ENCODE measurements at places on chromosomes 3 and 15.

DNA sequence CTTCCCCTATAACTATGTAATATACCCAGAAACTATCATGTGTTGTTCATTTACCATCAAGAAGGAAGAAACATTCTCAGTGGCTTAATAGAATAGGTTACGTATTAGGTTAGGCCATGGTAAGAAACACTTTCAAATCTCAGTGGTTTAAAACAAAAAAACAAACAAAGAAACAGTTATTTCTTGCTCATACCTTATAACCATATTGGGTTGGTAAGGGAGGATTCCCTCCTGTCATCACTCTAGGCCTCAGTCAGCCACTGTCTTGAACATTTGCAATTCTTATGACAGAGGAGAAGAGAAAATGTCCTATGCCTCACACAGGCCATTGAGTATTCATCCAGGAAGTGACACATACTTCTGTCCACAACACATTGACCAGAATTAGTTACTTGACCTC is 727.7 kb upstream of the NECTIN3 start:
- no peak for DNase-seq

DNA sequence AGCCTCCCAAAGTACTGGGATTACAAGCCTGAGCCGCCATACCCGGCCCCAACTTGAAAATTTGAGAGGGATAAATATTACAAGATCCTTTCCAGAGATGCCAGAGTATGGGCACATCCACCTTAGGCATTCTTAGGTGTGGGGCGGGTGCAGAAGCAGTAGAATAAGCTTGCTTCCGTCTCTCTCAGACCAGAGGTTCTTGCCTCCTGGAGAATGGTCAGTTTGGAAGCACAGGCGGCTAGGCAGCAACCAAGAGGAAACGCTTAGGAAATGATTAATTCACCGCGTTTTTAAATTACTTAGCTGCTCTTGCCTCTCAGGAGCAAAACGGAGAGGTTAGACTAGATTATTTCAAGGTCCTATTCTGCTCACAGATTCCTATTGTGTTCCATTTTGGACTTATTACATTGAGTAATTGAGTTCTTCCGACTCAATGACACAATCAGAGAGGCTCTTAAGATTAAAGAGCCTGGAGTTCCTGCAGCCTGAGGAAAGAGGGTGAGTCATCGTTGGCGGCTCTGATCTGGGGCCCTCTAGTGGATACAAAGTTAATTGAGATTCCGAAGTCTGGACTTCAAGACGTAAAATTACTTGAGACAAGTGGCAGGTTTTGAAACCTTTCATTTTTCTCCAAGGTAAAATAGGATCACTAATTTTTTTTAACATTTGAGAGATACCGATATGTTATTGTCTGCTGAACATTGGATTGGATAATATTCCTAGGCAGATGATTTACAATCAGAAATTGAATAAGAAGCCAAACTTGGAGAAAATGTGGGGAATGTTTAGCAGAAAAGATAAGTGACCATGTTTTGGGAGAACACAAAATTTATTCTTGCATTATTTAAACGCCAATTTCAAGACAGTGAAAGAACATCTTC is 5.8 kb upstream of the TOPAZ1 start:
- DNase-seq: no peak

- no peak for DNase-seq
These were observed 28.5 kb downstream of the RTP4 start for GRCh38 chr3:187396661-187397060.

- no peak for DNase-seq
These were observed 122.0 kb downstream of the TFDP2 start for GRCh38 chr3:142027300-142027699.

- no peak for DNase-seq
These were observed 18.3 kb downstream of the TMEM62 start for GRCh38 chr15:43151688-43152087.

GRCh38 chr15:90871139-90871715 is 2.8 kb downstream of the FURIN start:
- peak; percentile 67 for DNase-seq

DNA sequence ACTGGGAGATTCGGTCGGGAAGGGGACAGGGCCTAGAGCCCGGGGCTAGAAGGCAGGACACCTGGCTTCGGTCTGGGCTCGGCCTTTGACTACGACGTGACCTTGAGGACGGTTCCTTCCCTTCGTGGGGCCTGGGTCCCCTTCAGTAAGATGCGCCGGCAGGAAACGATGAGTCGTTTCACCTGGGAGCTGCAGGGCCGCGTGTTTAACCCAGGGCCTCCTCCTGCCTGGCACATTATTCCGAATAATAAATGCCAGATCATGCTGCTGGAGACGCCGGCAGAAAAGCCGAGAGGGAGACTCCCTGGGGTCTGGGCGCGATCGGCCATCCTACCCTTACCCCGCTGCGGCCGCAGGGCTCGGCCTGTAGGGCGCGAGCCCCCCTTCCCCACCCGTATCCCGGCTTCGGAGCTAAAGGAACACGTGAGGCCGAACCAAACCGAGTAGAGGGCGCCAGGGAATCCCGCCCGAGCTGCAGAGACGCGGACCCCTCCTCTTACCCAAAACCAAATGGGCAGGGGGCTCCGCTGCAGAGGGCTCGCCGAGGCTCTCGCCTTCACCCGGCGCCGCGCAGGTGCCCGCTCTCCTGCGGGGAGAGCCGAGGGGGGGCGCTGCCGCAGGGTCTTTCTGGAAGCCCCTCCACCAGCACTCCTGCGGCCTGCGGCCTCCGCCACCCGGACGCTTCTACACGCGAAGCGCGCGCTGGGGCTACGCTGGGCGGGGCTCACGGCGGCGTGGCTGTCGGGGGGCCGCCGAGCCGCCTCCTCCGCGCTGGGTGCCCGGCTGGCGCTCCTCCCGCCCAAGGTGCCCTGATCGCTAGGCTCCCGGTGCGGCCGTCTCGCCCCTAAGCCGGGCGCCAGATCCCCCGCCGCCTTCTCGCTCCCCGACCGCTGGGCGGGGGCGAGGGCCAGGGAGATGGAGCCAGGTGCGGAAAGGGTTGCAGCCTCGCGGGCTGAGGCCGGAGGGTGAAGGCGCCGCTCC is at the start of gene BDH1:
Gene BDH1, minus strand, starts transcription at position 688 of the 981 bp plus-strand sequence. CDS start 9,525 bp downstream, outside the sequence.
- DNase-seq: peak; percentile 57

DNA sequence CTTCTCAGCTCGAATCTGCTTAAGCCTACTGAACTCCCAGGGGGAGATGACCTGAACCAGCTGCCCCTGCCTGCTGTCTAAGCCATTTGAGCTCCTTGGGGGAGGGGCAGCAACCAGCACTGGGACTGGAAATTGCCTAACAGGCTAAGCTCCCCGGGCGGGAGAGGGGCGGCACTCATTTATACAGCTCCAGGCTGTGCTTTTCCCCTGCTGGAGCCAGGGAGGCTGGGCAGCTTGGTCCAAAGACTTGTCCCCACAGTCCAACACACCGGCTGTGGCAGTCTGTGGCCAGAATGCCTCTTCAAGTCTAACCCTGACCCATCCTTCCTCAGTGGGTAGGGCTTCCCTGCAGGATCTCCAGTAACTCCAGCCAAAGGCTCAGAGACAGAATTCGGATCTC is 1241.5 kb downstream of the ROBO2 start:
- DNase-seq: no peak

DNA sequence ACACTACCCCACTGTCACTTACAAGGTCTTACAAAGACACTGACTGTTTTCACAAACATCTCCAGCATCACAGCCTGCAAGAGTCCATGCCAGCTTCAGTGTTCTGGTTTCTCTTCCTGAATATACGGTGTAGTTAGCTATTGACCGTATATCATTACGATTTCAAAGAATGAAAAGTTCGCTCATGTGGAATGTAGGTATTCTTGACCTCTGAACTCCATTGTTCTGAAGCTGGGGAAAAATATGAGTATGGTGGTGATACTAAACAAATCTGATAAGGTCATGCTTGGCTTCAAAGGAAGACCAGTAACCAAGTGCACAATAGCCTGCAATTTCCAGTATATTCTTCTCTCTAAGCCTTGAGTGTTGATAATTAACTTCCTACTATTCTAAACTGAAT is 315.7 kb upstream of the WNT5A start:
- DNase-seq: no peak

GRCh38 chr15:39180483-39180933 is 400.4 kb upstream of the THBS1 start:
- DNase-seq: no peak

GRCh38 chr3:132785292-132785691 is 63.1 kb upstream of the NPHP3 start:
- DNase-seq: no peak
